Pulmonary artery endothelial cell (primary cell): ENCODE measurements at places on chromosomes 5 and 9.

GRCh38 chr9:129320575-129321285 is 142.7 kb upstream of the IER5L start:
- DNase-seq: peak; percentile 11

DNA sequence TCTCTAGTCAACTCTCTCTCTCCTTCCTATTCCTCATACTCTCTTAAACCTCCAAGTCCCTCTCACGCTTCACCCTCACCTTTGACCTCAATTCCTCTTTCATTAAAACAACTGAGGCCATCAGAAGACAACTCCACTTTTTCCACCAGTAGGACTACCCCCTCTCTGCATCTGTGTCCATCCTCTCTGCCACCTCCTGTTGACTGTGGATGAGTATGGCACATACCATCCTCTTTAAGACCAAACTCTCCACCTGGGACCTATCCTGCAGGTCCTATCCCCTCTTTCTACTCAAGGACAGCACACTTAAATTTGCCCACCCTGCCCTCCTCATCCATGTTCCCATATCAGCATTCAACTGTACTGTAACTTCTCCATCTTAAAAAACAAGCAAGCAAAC is 89.2 kb downstream of the FOXD1 start:
- DNase-seq: no peak

GRCh38 chr5:54520438-54520846 is 2.9 kb downstream of the SNX18 start:
- DNase-seq: no peak

- no peak for DNase-seq
Observed at GRCh38 chr5:170254056-170254455, 21.3 kb downstream of the C5orf58 start.

DNA sequence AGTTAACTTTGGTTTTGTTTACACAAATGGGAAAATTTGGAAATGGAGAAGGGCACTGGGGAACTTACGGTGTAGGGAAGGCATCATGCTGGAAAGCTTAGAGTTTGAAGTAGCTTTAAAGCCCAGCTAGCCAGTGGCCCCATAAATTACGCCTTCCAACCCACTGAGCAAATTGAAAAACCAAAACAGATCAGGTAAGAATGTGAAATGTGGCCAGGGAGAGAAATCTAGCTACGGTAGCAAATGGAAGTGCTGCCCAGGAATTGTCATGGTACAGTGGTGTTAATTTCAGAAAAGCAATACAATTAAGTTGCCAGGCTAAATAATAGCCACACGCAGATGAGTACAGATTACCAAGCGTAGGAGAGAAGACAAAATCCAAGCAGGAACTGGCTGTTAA is 654.8 kb downstream of the PRELID2 start:
- no peak for DNase-seq

- no peak for DNase-seq
Observed at GRCh38 chr5:138745268-138745667, 8.0 kb upstream of the CTNNA1 start.

GRCh38 chr5:76590027-76590426 is 33.2 kb downstream of the F2RL2 start:
- no peak for DNase-seq
